ENCODE measurements at places on chromosomes 7 and 10. TPM values are rescaled to one million over a fixed set of nuclear protein-coding genes. Genes with fewer than 3 reads are reported as not detected.

DNA sequence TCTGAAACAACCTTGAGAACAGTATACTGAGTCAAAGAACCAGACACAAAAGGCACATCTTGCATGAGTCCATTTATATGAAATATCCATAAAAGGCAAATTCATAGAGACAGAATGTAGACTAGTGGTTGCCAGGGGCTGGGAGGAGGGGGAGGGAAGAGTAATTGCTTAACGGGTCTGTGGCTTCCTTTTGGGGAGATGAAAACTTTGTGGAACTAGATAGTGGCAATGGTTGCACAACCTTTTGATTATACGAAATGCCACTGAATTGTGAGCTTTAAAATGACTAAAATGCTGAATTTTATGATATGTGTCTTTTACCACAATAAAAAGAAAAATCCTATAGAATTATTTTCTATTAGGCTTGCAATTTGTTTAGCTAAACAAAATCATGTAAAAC is 16.8 kb downstream of the ADRB1 start:
- no peak for DNase-seq

- no peak for DNase-seq
Observed at GRCh38 chr10:26790221-26790995, 70.3 kb downstream of the ABI1 start.

GRCh38 chr7:38178695-38179344 is 775 bp downstream of the STARD3NL start:
- no peak for DNase-seq

DNA sequence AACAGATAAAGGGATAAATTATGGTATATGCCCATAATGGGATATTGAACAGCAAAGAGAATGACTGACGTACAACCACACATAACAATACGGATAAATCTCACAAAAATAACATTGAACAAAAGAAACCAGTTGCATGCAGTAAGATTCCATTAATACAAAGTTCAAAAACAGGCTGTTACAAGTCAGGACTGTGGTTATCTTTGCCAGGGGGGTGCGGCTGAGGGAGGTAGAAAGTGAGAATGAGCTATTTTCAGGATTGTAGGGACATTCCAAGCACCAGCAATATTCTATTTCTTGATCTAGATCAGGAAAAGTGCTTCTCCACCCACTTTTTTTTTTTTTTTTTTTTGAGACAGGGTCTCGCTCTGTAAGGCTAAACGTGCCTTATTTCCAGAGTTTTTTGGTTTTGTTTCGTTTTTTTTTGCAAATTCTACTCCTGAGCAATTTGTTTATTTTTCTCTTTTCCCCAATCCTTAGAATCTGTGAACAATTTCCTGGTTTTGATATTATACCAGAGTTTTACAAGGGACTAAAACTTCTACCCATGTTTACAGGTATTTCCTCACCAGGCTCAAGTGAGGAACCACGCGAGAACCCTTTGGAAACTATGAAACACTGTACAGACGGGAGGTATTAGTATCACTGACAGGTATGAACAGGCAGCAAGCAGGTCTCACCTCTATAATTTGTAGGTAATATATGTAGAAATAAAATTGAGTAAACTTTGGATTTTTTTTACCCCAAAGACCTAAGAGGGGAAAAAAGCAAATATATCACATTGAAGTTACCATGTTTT is 9.9 kb downstream of the SMURF1 start:
- DNase-seq, result no peak

DNA sequence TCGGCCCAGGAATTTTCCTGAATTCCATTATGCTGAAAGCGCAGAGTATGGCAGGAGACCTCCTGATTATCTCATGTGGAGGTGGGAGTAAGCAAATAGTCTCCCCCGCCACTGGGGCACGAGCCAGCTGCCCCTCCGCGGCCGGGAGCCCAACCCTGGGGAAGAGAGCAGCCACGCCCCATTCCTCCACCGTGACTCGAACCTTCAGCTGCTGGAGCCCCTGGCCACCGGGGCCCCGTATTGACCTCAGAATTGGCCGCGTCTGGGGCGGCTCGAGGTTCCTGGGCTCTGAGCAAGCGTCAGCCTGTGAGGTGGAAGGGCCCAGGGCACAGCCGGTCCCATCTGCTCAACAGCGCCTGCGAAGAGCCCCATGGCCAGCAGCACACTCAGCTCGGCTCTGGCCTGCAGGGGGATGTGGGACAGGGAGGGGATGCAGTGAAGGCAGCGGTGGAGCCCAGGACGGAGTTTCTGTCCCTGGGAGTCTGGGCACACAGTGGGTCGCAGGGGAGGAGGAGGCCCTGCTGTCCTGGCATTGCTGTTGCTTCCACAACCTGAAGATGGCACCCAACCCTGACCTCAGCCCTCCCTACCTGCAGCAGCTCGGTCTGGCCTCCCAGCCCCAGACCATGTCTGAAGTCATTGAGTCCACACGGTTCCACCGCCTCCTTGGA is 97.8 kb downstream of the CHST15 start:
- peak; percentile 49 for DNase-seq

The UPK3B gene
- total RNA-seq, result not detected

All from HepG2 (cell line).